ENCODE measurements at places on chromosomes 6 and 20.
A peak's percentile ranks its signal among the peaks of the same experiment; 100 is the strongest.

DNA sequence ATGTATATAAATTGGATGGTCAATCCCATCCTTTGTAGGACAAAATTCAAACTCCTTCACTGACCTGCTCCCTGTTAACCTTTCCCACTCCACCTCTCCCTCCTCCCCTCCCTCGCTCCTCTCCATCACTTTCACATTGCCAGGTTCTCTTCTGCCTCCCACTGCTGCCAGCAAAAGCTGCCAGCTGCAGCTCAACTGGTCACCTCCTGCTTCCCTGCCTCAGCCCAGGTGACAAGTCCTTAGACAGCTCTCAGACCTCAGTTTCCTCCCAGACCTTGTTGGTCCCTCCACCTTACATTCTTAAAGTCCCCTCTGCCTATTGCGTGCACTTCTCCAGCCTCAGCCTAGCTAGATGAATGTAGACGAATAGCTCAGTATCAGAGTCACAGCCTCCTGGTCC is 23.3 kb upstream of the RTF2 start:
- DNase-seq: no peak

GRCh38 chr6:146928503-146928902 is 275.7 kb upstream of the STXBP5 start:
- DNase-seq: no peak

GRCh38 chr20:21104921-21105320 is 1.2 kb downstream of the LINC00237 start:
- no peak for DNase-seq

GRCh38 chr20:2872459-2873009 is 747 bp upstream of the PTPRA start:
- peak; percentile 57 for DNase-seq

- no peak for DNase-seq
Measured at GRCh38 chr6:27478141-27478705, 5.3 kb upstream of the ZNF184 start.

DNA sequence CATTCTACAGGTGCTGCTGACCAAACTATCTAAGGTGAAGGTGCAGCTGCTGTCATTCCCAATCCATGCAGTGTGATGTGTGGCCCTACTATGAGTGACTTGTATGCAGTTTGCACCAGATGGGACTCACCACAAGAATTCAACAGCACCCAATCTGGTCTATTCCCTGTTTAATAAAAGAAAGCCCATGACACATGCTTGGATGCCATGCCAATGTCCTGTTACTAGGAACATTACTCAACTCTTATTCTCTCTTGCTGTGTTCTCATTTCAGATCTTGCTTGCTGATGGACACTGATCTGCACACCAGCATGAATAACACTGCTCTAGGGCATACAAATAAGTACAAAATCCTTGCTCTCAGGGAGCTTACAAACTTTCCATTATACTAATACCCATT is 221.6 kb upstream of the CDYL start:
- DNase-seq: no peak

GRCh38 chr6:34476447-34476846 is 10.6 kb downstream of the PACSIN1 start:
- no peak for DNase-seq

- no peak for DNase-seq
Measured at GRCh38 chr6:85255661-85256060, 194.2 kb upstream of the NT5E start.

DNA sequence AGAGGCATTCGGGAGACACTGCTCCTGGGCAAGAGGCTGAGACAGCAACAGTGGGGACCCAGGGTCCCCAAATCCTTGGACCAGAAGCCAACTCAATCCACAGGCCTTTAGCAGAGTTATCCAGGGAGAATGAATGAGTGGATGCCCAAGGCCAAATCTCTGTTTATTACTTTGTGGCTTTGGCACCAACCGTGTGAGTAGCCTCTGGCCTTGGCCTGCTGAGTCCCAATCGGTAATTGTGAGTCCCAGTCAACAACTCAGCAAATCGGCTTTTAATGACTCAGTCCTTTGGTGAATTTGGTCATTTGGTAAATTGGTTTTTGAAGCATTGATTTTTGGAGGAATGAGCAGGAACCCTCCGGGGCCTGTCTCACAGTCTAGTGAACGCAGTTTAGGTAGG is 29.1 kb upstream of the ECI2 start:
- no peak for DNase-seq

GRCh38 chr20:62292108-62292507 is 10.7 kb upstream of the ADRM1 start:
- no peak for DNase-seq

- no peak for DNase-seq
Measured at GRCh38 chr6:110541701-110542309, 65.4 kb upstream of the SLC22A16 start.

- DNase-seq: peak; percentile 31
Measured at GRCh38 chr6:24926192-24926591, 9.6 kb downstream of the RIPOR2 start.

DNA sequence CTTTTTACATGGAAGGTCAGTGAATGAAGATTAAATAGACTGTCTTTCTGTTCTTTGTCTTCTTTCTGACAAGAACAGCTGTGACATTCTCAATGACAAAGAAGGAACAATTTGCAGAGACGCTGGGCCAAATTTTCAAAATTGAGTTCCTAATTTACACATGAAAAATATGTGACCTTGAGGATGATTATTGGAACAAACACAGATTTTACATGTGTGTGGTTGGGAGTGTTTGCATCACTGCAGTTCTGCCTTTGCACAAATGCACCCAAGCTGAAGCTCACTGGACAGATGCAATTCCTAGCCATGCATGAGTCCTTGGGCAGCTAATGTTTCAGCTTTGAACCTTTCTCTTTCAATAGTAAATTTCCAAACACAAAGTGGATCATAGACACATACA is 350.8 kb downstream of the QKI start:
- no peak for DNase-seq

GRCh38 chr6:137976430-137976829 is 109.4 kb downstream of the TNFAIP3 start:
- DNase-seq: no peak

Data from mesendoderm (in vitro differentiated cells).